ENCODE measurements at places on chromosomes 1 and 21.

GRCh38 chr1:21641537-21641936 lies 27.6 kb downstream of the RAP1GAP start:
- DNase-seq, result no peak

DNA sequence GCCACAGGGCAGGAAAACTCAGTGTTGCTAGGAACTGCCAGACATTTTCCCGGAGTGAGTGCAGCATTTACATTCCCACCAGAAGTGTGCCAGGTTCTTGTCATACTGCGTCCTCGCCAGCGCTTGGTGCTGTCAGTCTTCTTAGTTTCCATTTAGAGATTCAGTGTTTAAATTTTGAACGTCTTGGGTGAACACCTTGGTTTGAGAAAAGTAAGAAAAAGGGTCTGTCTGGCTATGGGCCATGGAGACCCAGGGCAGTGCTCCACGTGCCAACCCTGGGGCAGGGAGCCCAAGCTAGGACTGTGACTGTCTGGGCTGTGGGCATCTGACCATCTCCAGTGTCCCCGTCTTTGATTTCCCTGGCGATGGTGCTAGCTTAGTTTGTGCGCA lies 16.0 kb downstream of the IBA57 start:
- no peak for DNase-seq

- no peak for DNase-seq
Observed at GRCh38 chr1:113660088-113660487, 99.2 kb downstream of the PHTF1 start.

- no peak for DNase-seq
Observed at GRCh38 chr1:117732065-117732797, 126.4 kb downstream of the TENT5C start.

- no peak for DNase-seq
Observed at GRCh38 chr1:244846653-244847052, 11.2 kb downstream of the COX20 start.

GRCh38 chr1:36831186-36831810 lies 203.0 kb downstream of the GRIK3 start:
- DNase-seq, result no peak

- no peak for DNase-seq
Observed at GRCh38 chr1:156804572-156805243, 11.9 kb downstream of the SH2D2A start.

GRCh38 chr1:67814121-67814772 lies 19.0 kb downstream of the GNG12 start:
- DNase-seq, result no peak

GRCh38 chr21:33569991-33570390 lies 18.5 kb downstream of the DONSON start:
- no peak for DNase-seq

DNA sequence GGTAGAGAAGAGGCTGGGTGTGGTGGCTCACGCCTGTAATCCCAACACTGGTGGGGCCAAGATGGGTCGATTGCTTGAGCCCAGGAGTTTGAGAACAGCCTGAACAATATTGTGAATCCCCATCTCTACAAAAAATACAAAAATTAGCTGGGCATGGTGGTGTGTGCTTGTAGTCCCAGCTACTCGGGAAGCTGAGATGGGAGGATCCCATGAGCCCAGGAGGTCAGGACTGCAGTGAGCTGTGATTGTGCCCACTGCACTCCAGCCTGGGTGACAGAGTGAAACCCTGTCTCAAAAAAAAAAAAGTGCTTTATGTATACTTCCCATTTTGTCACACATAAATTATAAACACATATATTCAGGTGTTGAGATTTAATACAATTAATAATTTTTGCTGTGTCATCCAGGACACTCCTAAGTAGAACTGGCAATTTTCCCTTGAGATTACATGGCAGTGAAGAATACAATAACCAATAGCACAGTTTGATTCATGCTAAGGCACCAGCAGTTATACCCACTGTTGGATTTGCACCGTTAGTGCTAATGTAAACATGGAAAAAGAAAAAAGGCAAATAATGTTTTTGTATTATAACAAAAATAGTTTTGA lies 15.5 kb downstream of the GABPB2 start:
- no peak for DNase-seq

All from iPS DF 19.7 (cell line).